ENCODE measurements at places on chromosomes 13 and 19.

GRCh38 chr13:101545521-101545920 is 93.0 kb downstream of the ITGBL1 start:
- no peak for DNase-seq

GRCh38 chr13:113950451-113951245 is 23.2 kb downstream of the C13orf46 start:
- no peak for DNase-seq

DNA sequence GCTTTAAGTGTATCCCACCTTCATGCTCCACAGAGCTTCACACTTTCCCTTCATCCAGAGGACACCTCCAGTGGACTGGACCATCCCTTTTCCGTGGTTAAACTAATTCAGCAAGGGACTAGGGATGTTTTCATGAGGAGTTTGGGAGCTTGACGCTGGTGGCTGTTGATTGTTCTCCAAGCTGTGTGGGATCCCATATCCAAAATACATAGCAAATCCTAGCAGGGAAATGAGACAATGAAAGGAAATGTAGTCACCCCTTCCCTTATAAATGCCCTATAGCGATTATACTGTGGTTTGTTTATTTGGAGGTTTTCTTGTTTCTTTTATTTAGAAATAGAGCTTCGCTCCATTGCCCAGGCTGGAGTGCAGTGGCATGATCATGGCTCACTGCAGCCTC is 31.6 kb upstream of the DPRX start:
- no peak for DNase-seq

DNA sequence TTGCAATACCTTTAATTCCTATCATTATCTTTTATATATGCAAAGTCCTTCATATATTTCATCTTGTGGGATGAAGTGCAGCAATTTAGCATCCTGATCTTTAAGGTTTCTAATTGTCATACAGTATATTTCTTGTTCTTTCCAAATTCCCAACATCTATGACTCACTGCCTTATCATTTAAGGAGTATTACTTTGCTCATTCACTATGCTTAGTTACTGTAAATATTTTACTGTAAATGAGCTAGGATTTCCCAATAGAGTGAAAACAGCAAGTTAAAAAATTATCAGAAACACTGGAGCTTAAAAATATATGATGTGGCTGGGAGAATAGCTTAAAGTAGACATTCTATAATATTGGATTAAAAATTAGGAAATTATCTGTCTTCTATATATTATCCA is 69.9 kb downstream of the SLITRK6 start:
- DNase-seq, result no peak

- DNase-seq, result no peak
Observed at GRCh38 chr13:107860284-107860683, 355.1 kb downstream of the LIG4 start.
